Hematopoietic multipotent progenitor cell treated with erythropoietin and hydrocortisone succinate and interleukin-3 and kit ligand, for 15 days (in vitro differentiated cells): ENCODE measurements at places on chromosomes 12 and 14.

DNA sequence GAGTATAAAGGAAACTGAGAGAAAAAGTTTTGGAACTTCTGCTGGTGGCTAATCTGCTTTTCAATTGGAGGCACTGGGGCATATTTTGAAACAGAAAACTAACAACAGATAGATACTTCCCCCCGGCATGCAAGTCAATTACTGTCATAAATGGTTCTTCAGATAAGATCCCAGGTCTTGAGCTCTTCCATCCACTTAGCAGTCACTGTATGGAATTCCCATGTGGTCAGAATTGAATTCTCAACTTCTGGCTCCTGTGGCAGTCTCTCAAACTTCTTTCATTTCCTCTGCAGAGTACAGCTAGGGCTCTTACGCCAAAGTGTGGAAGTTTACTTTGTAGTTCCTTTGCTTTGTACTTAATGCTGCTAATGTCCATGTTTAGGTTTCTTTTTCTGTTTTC, 452.2 kb downstream of the IPO8 start:
- no peak for DNase-seq

DNA sequence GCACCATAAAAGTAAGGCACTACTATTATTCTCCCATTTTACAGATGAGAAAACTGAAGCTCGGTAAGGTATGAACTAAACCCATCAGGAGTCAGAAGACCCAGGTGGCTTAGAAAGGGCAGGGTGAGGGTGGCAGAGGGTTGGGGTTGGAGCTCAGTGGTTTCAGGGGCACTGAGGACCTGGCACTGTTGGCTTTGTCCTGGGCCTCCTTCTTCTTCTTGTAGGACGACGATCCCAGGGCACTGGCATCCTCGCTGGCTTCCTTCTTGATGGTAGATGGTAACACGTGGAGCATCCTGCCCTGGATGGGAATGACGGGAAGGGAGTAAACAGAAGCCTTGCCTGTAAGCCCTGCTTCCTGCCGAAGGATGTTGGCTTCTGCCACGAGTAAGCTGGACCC, 19.9 kb downstream of the RBM19 start:
- no peak for DNase-seq

GRCh38 chr14:56423544-56423943, 156.1 kb upstream of the TMEM260 start:
- no peak for DNase-seq

DNA sequence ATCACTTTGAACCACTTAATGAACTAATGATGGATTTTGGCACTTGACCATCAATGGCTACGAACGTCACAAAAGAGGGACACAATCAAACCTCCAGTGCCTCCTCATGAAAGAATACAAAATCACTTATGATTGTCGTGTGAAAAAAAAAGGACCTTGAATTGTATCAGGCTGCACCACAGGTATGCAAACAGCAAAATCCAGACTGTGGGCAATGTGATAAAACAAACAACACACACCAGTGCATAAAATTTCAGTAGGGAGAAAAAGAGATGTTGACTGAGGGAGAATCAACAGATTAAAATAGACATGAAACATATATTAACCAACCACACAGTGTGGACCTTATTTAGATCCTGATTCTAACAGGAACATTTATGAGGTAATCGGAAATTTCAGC, 2.6 kb downstream of the TSPAN8 start:
- no peak for DNase-seq

DNA sequence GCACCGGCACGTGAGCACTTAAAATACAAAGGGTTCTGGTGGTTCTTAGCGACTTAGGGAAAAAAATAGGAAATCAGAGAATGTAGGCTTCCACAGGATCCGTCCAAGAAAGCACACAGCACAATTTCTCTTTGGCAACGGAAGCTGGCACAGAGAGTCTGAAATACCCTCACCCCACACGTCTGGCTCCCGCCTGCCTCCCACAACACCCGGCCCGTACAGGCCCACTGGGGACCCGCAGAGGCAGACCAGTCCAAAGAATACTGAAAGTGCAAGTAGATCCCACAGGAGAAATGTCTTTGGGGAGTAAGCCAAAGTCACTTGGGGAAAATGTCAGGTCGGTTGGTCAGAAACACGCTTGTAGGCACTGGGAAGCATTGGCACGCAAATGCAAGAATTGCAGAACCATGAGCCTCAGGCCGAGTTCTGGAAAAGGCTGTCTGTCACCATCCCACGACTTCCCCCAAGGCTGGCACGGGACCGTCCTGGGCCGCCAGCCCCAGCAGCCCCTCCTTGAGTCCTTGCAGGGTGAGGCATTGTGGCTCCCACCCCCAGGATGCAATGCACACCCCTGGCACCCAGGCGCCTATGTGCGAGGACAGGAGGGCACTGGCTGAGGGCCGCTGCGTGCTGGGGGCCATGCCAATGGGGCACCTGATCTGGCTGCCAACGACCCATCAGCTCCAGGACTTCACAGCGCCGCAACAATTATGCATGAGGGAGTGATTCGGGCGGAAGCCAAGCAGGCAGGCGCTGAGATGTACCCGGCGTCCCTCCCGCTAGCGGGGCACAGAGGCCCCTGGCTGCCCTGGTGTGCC, 29.7 kb downstream of the CHGA start:
- DNase-seq = no peak

DNA sequence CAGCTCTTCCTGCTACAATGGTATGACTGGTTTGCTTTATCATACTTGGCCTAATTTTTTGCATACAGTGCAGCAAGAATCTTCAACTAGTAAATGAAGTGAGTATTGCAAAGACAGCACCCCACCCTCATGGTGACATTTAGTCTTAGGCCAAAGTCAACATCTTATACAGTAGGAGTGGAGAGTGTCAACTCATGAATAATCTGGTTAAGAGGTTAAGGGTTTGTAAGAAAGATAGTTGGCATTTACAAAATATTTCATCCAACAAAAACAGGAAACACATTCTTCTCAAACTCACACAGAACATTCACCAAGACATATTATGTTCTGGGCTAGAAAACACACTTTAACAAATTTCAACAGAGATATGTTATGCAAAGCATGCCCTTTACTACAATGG, 2.2 kb upstream of the OAS1 start:
- no peak for DNase-seq
